Stimulated activated CD8-positive, alpha-beta memory T cell treated with anti-CD3 and anti-CD28 coated beads, Interleukin-15, amount 100 ng/mL, for 1 hour (primary cell): ENCODE measurements at places on chromosomes 1 and 21.

DNA sequence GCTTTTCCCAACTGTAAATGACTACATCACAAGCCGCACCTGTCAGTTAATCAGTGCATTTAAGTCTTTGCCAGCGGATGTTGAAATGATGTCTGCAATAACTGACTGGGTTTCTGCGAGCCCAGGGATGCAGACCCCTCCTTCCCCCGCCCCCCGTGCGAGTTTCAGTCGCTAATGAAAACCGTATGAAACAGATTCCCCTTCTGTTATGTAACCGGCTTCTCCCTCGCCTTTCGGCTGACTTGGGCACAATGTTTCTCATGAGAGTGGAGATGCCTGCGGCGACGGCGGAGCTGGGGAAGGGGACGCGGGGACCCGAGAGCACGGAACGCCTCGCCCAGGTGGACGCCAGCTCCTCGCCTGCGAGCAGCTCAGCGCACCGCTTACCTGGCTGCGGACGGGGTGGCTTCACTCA, 753 bp downstream of the KCNJ6 start:
- DNase-seq = no peak

DNA sequence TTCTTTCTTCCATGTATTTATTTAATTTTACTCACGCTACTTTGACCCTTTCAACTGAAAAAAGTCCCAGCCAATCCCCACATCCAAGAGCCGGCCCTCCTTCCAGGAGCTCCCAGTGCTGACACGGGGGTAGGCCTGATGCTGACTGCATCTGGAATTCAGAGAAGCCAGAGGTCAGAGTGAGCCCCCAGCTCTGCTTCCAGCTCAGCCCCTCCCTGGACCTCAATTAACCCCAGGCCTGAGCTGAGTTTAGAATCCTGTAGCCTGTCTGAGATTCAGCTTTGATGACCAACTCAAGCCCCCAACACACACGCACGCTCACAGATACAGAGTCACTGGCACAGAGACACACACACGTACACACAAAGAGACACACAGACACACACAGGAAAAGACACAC, 247.9 kb downstream of the NPHP4 start:
- DNase-seq = no peak

DNA sequence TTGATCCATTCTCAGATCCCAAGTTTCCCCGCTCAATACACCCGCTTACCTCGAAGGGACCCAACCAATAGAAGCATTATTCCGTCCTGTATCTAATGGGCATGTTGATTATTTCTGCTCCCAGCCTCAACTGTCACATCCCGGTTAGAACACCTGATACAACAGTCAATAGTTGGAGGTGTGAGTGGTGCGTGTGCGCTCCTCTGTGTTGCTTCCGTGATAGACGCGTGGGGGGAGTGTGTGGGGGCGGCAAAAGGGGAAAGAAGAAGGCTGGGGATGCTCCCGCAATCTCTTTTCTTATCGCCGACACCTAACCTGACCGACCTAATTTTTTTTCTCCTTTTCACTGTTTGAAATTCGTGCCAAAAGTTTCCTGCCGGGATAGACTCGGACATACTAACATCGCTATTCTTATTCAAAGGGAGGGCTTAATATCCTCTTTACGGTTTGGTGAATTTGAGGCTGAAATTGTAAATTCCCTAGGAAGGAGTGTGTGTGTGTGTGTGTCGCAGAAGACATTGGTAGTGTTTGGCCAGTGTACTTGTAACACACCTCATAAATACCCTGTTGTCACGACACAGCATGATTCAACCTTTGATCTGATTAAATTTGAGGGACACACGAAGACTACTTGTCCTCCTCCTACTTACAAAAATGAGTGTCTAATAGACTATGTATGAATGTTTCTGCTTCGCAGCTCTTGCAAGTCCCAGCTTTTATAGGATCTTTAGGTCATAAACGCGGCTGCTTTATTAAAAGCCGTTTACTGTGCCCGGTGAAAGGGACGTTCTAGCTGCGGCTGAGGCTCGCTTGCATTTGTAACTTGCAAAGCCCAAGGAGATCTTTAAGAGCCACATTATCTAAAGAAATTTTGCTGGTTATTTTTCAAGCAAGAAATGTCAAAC, 1.5 kb upstream of the PROX1 start:
- DNase-seq = no peak

GRCh38 chr1:209503196-209503595, 80.3 kb upstream of the CAMK1G start:
- DNase-seq = no peak

DNA sequence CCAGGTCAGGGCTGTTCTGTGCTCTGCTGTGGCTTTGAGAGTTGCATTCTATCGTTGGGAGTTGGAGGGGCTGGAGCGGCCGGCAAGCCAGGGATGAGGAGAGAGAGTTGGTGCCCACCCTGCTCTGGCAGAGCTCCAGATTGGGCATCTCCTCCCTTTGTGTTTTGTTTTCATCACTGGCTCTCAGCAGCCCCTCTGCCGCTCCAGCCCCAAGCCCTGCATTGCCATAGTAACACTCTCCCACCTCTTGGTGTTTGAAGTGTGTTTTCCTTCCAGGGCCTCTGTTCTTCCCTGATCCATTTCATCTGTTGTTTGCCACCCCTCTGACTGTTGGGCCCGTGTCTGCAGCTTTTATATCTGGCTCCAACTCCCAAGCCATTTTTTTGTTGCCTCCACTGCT, 152.7 kb downstream of the URB2 start:
- DNase-seq = no peak

DNA sequence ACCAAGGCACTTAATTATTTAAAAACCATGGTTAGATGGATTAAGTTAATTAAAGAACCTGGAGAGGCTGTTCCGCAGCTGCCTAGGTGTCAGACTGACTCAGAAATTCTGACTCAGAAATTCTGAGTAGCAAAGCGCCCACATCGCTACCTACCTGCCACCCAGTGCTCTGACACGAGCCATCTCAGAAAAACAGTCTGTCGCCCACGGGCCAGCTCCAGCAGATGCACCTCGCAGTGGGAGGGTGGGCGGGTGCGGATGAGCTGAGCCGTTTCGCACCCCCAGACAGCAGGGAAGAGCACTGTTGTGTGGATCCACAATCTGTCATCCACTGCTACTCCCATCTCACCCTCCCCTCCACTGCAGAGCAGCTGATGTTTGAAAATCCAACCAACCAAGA, 13.5 kb downstream of the KCNK1 start:
- no peak for DNase-seq

DNA sequence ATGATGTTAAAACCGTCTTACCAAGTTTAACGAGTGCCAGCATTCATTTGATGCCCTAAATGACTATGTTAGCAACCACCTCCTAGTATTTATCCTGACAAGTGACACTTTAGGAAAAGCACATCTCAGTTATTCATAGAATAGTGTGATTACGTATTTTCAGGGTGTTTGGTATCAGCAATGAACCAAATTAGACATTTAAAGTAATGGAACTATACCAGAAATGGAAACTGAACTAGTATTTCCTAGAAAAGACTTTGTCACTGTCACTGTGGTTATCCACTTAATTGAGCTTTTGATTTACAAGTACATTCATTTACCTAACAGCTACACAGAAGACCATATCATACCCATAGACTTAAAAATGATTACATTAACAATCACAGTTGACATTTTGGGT, 3.6 kb upstream of the IL12RB2 start:
- DNase-seq = no peak

DNA sequence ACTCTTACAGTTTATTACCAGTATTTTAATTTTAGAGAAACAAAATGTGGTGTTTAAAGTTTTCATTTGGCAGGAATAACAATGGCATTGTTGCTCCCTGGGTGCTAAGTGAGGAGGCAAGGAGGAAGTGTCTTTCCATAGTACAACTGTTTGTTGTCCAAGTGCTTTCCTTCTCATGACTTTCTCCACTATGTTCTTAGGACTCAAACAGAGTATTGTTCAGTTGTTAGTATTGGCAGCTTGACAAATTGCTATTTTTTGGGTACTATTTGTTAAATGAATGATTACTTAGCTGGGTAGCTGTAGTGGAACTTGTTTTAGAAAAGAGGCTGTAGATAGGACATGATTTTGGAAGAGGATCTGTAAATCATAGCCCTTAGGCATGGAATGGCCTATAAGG, 7.5 kb downstream of the OTUD3 start:
- no peak for DNase-seq
